ENCODE measurements at places on chromosomes 7 and 10. TPM values are rescaled to one million over a fixed set of nuclear protein-coding genes. Genes with fewer than 3 reads are reported as not detected.
A peak's percentile ranks its signal among the peaks of the same experiment; 100 is the strongest.

GRCh38 chr7:134750083-134751062 lies 29.1 kb upstream of the CALD1 start:
- H3K36me3 ChIP-seq, result no peaks in the 10 kb centered on the region
- peak; percentile 55 for DNase-seq
- no peaks in the 10 kb centered on the region for H3K4me1 ChIP-seq
- peaks cover 6% of the 10 kb centered on the region for H3K27me3 ChIP-seq

GRCh38 chr10:65342245-65342644 lies 1583.6 kb upstream of the LRRTM3 start:
- no peaks in the 10 kb centered on the region for H3K36me3 ChIP-seq
- H3K4me1 ChIP-seq, result no peaks in the 10 kb centered on the region
- DNase-seq, result no peak

- no peak for DNase-seq
- no peaks in the 10 kb centered on the region for H3K36me3 ChIP-seq
- H3K4me1 ChIP-seq, result peaks cover 36% of the 10 kb centered on the region
- H3K27me3 ChIP-seq, result no peaks in the 10 kb centered on the region
- H3K4me3 ChIP-seq, result no peak overlapping the region
- no peak overlapping the region for H3K27ac ChIP-seq
Observed at GRCh38 chr7:29332875-29333855, 138.6 kb downstream of the CHN2 start.

DNA sequence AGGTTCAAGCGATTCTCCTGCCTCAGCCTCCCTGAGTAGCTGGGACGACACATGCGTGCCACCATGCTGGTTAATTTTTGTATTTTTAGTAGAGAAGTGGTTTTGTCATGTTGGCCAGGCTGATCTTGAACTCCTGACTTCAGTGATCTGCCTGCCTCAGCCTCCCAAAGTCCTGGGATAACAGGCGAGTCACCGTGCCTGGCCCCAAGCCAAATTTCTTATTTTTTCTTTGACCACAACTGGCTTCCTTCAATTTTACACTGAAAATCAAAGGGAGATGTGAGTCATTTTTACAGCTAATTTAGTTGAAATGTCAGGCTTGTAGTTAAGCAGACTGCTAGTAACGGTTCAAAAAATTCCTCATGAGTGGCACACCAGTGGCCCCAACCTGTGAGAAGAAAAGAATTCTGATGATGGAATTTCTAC lies 7.8 kb downstream of the RNF216 start:
- peaks cover 8% of the 10 kb centered on the region for H3K36me3 ChIP-seq
- no peaks in the 10 kb centered on the region for H3K27me3 ChIP-seq
- H3K4me3 ChIP-seq, result no peak overlapping the region
- no peak overlapping the region for H3K27ac ChIP-seq
- no peak for DNase-seq
- H3K4me1 ChIP-seq, result peaks cover 42% of the 10 kb centered on the region

HOXA7 gene
- 0.67 TPM for total RNA-seq

SLC13A1 gene
- not detected for total RNA-seq

SFR1 gene
- total RNA-seq, result 11.3 TPM

GRCh38 chr10:64265961-64266360 lies 744.8 kb downstream of the REEP3 start:
- DNase-seq, result no peak
- no peak overlapping the region for H3K27ac ChIP-seq
- H3K4me3 ChIP-seq, result no peak overlapping the region
- no peaks in the 10 kb centered on the region for H3K4me1 ChIP-seq
- H3K36me3 ChIP-seq, result no peaks in the 10 kb centered on the region

BET1 gene
- total RNA-seq, result 11.9 TPM

C10orf67 gene
- total RNA-seq, result not detected

HYAL4 gene
- not detected for total RNA-seq

GRCh38 chr7:155667241-155667829 lies 22.9 kb downstream of the RBM33 start:
- no peak overlapping the region for H3K4me3 ChIP-seq
- no peaks in the 10 kb centered on the region for H3K27me3 ChIP-seq
- H3K36me3 ChIP-seq, result no peaks in the 10 kb centered on the region
- no peak overlapping the region for H3K27ac ChIP-seq
- peaks cover 6% of the 10 kb centered on the region for H3K4me1 ChIP-seq

TAS2R41 gene
- total RNA-seq, result 2.5 TPM

- no peaks in the 10 kb centered on the region for H3K27me3 ChIP-seq
- H3K27ac ChIP-seq, result no peak overlapping the region
- H3K4me3 ChIP-seq, result no peak overlapping the region
- DNase-seq, result no peak
- H3K4me1 ChIP-seq, result no peaks in the 10 kb centered on the region
- H3K36me3 ChIP-seq, result no peaks in the 10 kb centered on the region
Observed at GRCh38 chr10:76329891-76330575, 898.6 kb downstream of the LRMDA start.
